Hepatocyte (in vitro differentiated cells): ENCODE measurements at places on chromosomes 4 and X.
A peak's percentile ranks its signal among the peaks of the same experiment; 100 is the strongest.

DNA sequence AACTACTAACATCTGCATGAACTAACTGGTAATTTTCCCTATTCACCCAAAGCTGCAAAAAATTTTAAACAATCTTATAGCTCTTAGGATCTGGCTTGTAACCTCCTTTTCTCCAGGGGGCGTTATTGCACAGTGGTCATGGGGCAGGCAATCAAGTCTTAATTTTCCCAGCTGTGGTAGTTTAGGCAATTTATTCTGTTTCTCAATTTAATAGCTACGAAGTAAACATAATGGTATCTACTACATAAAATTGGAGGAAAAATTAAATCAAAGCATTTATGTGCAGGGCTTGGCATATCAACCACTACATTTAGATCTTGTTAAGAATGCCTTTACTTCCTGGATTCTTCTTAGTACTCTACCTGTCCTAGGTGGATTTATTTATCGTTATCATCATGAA is 137.4 kb upstream of the GUCY1A1 start:
- no peak for DNase-seq

DNA sequence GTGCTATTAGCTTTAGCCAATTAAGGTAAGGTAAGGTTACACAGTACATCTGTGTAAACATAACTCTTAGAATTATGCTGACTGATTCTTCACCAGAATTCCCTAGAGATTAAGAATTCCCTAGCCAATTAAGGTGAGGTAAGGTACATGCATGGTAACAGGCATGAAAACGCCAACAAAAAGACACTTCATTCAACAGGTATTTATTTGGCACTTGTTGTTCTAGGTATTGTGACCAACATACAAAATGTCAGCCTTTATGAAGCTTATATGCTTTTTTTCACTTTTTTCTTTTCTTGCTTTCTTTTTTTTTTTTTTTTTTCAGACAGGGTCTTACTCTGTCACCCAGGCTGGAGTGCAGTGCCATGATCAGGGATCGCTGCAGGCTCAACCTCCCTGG is 47.2 kb downstream of the EDNRA start:
- no peak for DNase-seq

- no peak for DNase-seq
These were observed 284.2 kb upstream of the F9 start for GRCh38 chrX:139246295-139246694.

- DNase-seq, result no peak
These were observed 6.6 kb upstream of the APLN start for GRCh38 chrX:129661369-129661768.

- DNase-seq, result no peak
These were observed 162.8 kb downstream of the NHS start for GRCh38 chrX:17537723-17538243.

DNA sequence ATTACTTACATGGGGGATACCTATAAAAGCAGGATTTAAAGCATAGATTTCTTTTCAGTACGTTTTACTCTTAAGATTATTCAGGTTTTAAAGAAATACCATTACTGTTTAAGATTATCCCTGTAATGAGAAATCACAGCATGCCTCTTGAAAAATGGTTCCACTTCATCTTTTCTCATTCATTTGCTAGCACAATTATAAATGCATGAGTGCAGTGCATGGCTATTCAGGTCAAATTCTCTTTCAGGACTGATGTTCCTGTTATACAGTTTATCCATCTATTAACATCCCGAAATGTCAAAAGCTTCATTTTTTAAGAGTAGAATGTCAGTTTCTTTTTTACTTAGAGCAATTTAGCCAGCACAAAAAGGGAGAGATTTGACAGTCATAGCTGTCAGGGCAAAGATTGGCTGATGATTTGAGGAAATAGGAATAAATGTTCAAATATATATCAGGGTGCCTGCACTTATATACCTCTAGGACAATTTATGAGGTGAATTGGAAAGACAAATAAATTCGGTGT is 135.2 kb downstream of the ADGRL3 start:
- DNase-seq, result no peak

GRCh38 chr4:101792056-101792590 is 1.6 kb downstream of the BANK1 start:
- no peak for DNase-seq

- DNase-seq, result no peak
These were observed 95.8 kb downstream of the SH3KBP1 start for GRCh38 chrX:19791562-19791961.

- DNase-seq, result peak; percentile 18
These were observed 759 bp upstream of the TBC1D1 start for GRCh38 chr4:37889849-37890800.

GRCh38 chr4:108003982-108004515 is 14.4 kb downstream of the HADH start:
- no peak for DNase-seq

DNA sequence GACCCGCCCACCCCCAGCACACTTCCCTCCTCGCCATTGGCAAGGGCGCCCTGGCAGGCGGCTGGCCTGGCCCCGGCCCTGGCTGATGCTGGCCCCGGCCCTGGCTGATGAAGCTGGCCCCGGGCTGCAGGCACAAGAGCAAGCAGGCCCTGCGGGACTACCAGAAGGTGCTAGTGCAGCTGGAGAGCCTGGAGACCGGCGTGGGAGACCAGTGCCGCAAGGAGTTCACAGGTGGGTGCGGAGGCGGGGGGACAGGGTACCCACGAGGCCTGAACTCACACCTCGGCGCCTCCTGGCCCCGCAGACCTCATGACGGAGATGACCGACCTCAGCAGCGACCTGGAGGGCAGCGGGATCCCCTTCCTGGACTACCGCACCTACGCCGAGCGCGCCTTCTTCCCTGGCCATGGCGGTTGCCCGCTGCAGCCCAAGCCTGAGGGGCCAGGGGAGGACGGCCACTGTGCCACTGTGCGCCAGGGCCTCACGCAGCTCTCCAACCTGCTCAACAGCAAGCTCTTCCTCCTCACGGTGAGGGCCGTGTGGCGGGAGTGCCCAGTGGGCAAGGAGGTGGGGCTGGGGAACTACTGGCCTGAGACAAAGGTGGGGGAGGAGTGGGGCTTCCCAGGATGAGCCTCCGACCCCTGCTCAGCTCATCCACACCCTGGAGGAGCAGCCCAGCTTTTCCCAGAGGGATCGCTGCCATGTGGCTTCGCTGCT is 6.1 kb upstream of the SRPK3 start:
- no peak for DNase-seq

DNA sequence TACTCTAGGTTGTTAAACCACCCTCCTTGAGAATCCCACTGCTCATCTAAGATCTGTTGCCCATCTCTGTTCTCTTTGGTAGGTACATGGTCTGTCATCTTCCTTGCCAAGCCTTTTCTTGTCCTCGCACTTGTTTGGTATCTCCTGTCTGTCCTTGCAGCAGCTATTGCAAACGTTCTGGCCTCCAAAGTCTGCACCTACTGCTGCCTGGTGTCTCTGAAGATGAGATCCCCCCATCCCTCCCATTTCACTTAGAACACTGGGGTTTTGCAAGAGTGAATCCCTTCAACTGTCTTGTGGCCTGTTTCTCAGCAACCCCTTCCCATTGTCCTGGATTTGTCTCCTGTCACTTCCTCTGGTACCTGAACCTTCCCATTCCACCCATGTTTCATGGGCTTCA is 673 bp downstream of the CNGA2 start:
- DNase-seq, result no peak

DNA sequence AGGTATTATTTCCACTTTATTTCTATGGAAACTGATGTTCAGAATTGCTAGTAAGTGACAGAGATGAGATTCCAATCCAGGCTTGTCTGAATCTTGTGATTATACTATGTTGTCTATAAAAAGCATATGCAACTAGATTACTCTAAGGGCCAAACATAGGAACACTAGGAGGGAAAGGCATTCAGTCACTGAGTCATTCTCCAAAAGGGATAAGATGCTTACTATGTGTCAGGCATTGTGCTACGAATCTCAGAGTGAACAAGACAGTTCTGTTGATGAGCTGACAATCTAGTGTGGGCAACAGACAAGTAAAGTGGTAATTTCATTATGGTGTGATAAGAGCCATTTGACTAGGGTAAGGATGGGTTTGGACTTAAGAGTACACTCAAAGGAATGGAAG is 77.2 kb downstream of the RASL11B start:
- no peak for DNase-seq
